ENCODE measurements at places on chromosomes 16 and 17. TPM values are rescaled to one million over a fixed set of nuclear protein-coding genes. Genes with fewer than 3 reads are reported as not detected.

PIRT gene
- not detected for total RNA-seq

NDRG4 gene
- 8.7 TPM for total RNA-seq

CLDN9 gene
- total RNA-seq, result not detected

DNASE1L2 gene
- total RNA-seq, result 0.43 TPM

GPRC5C gene
- total RNA-seq, result 10.7 TPM

KCTD19 gene
- total RNA-seq, result under 0.01 TPM

BICDL2 gene
- under 0.01 TPM for total RNA-seq
